ENCODE measurements at places on chromosomes 6 and 20.

DNA sequence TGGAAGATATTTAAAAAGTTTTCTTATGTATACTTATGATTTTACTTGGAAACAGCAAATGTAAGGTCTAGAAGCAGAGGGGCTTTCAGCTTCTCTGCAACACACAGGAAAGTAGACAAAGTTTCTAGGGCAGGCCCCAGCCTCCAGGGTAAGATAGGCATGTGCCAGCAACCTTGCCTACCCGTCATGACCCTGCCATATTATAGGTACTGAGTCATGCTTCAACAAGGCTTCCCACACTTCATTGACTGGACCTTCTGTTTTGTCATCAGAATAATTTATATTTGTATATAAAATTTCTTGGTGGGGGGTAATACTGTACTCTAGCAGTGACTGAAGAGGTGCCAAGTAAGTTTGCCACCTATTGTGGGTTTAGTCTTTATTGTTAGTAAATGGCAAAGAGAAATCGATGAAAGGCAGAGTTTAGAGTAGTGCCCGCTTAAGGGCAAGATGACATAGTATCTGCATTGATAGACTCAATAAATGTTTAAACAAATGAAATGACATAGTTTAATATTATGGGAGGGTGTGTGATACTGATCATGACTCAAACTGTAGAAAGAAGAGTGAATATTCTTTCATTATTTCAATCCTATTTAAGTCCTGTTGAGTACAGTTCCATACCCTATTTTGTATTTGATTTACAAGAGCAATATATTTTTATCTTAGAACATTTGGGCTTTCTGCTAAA is 95.6 kb downstream of the JARID2 start:
- DNase-seq: no peak

- DNase-seq: no peak
Measured at GRCh38 chr6:152682141-152682540, 15.6 kb upstream of the MYCT1 start.

GRCh38 chr6:25883536-25883935 is 9.5 kb upstream of the SLC17A3 start:
- DNase-seq: no peak

DNA sequence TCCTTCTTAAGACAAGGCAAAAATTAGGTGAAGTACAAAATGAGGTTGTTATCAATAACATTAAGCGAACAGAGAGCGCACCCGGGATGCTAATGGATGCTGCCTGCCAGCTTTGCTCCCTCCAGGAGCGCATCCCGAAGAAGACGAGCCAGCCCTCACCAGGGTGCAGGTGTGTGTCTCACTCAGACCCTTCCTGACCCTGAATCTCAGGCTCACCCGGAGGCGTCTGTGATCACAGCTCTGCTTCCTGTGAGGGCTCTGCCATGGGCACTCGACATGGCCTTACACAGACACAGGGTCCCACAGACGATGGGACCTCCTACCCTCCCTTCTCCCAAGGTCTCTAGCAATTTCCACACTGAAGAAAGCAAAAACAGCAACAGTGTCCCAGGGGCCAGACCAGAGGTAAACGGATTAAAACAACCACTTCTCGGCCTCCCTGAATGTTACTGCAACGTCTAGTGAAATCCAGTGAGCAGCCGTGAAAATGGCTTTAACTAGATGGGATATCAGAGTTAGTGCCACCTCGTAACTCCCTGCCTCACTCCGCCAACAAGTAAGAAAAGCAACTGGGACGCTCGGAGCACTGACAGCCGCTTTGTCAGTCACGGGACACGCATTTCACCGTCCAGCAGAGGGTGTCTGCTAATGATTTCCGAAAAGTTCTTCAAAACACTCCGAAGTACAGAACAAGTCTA is 11.7 kb downstream of the ZBTB46 start:
- DNase-seq: peak; percentile 72

GRCh38 chr6:44456070-44456965 is 68.8 kb downstream of the CDC5L start:
- no peak for DNase-seq

DNA sequence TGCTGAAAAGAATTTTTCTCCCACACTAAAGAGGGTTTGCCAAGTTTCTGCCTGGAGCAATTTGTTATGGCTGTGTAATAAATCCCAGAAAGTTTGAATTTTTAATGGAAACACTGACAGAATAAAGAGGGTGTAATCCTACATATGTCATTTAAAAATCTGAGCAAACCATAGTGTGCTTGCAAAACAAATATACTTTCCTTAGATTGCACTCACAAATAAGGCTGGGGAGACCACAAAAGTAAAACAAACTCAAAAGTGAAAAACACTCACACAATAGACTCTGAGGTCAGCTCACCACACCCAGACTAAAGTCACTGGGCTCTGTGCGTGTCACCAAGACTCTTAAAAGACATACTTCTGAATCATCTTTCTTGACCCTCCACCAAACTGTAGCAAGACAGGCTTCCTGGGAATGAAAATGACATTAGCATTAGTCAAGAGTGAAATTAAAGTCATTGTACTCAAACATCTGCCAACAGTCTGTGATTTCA is 4.8 kb upstream of the ATXN1 start:
- no peak for DNase-seq

Data from Caco-2 (cell line).